ENCODE measurements at places on chromosomes 6 and 20.

- DNase-seq = no peak
Observed at GRCh38 chr6:151307501-151307900, 67.7 kb downstream of the AKAP12 start.

DNA sequence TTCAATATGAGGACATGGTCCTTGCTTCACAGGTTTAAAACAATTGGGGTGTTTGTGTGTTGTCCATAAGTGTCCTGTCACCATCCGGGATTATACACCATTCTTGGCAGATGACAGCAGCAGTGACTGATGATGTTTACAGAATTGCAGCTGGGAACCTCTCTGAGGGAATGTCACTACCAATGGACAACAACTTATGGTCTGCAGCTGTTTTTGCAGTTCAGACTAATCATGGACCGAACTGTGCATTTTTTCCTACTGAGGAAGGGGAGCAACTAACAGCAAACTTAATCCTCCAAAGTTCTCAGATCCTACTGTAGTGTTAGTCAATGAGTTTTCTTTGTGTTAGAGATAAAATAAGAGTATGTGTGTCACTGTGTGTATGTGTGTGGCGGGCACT is 26.0 kb downstream of the FAM229B start:
- no peak for DNase-seq

- peak; percentile 69 for DNase-seq
Observed at GRCh38 chr20:44967207-44967807, 995 bp downstream of the STK4 start.

- no peak for DNase-seq
Observed at GRCh38 chr6:122631571-122632249, 21.5 kb downstream of the PKIB start.

DNA sequence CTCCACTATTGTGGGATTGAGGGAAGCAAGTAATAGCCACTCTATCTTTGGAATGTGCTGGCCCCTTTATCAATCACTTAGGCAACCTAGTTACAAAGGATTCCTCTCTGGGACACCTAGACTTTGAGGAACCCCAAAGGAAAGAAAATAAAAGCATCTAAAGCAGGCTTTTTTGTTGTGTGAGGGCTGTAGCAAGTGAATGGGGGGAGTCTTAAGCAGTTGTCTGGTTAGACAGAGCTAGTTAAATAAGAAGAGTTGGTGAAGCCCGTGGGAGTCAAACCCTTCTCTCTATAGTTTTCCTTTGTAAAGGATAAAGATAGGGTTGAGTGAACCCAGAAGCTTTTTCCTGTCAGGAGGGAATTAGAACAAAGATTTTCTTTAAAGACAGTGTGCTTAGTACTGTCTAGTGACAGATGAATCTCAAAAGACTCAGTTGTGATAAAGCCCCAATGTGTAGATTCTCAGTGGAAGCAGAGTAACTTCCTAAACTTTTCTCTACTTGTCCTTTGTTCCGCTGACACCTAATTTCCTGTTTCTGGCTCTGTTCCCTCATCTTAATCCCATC is 63.3 kb downstream of the HDGFL1 start:
- no peak for DNase-seq

GRCh38 chr6:17536586-17536985 is 63.5 kb upstream of the FAM8A1 start:
- DNase-seq = no peak

DNA sequence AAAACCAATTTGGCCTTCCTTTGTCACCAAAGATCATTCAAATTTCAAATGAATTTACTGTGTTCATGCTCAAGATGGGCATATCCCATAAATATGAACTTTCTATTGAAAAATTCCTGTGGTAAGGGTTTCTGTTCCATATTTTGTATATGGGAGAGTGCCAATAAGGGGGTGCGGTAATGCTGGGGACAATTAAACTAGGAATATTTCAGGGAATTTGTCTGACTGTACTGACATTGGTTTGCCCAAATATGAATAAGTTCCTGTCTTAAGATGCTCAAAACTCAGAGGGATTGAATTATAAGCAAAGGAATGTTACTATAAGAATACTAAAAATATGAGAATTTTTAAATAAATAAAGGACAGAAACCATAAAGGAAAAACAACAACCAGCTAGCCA is 553.0 kb upstream of the MARCKS start:
- DNase-seq = no peak
